Fibroblast of lung (primary cell): ENCODE measurements at places on chromosomes 2 and 18. TPM values are rescaled to one million over a fixed set of nuclear protein-coding genes. Genes with fewer than 3 reads are reported as not detected.

- no peak for DNase-seq
Measured at GRCh38 chr2:191296083-191297006, 51.1 kb downstream of the MYO1B start.

DNA sequence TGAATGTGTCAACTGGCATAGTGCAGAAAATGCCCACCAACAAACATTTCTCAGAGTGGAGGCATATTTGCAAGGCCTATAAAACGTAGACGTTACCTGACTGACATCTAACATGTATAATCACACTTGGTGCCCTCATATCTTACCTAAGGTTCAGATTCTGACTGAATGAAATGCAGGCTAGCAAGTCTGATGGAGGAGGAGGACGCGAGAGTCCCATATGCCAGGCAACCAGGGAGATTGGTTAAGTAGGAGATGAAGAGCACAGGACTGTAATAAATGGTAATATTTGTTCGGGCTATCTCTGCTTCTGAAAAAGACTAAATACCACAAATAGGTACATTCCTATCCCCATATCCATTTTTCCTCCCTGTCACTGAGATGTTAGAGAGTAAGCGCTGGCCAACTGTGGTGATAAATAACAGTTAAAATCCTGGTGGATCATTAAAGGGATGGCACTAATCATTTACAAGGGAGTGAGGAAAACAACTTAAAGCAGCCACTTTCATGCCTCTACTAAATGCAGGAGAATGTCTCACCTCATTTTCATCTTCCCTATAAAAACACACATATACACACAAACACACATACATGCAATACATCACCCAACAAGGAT is 217.2 kb downstream of the TMEM163 start:
- DNase-seq, result no peak

GRCh38 chr2:28610583-28611201 is 114.8 kb downstream of the PLB1 start:
- DNase-seq, result peak; percentile 98

ABCB11 gene
- not detected in 2 replicates for total RNA-seq

- DNase-seq, result peak; percentile 40
Measured at GRCh38 chr2:210195101-210195852, 24.1 kb upstream of the KANSL1L start.

DNA sequence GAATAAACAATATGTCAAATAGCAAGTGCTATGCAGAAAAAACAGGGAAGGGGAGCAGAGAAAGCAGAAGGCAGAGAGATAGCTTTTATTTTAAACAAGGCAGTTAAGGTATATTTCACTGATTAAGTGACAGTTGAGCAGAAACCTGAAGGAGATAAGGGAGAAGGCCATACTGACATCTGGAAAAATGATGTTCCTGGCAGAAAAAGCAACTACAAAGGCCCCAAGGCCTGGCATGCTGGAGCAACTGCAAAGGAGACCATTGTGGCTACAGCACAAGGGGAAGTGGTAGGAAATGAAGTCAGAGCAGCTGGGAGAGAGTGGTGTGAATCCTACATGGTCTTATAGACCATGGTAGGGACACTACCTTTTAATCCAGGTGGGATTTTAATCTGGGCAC is 8.9 kb upstream of the PCBP1 start:
- DNase-seq, result no peak

DNA sequence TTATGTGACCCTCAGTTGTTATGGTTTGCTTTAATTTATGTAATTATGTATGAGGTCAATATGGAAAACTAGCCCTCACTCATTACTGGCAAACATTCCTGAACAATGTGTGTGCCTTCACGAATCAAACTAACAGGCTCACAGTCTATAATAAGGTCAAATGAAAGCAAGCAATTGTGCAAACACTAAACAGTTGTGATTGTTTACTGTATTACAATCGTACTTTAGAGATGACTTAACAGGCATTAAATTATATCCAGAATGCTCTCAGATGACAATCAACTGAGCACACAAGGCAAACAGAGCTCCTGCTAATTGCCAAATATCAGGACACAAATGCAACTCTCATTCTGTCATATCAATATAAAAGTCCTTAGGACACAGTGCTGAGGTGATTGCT is 29.5 kb downstream of the COL5A2 start:
- DNase-seq, result peak; percentile 81

DNA sequence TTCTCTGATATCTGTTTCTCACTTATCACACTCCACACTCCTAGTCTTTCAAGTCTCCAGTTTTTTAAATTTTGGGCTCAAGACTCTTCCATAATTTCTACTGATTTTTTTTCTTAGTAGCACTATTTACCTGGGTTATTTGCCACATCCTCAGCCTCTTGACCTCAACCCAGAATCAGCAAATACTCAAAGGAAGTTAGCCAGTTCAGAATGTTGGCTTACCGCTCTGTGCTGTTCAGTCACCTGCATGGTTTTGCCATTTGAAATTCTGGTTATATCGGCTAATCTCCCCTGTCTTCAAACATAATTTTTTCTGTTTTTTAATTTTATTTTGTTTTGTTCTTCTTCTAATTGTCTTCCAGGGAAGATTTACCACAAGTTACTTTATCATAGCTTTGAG is 412.6 kb downstream of the PTH2R start:
- DNase-seq, result no peak
